ENCODE measurements at places on chromosomes 4 and X.

- no peak for DNase-seq
Observed at GRCh38 chr4:1082215-1083182, 30.9 kb downstream of the RNF212 start.

DNA sequence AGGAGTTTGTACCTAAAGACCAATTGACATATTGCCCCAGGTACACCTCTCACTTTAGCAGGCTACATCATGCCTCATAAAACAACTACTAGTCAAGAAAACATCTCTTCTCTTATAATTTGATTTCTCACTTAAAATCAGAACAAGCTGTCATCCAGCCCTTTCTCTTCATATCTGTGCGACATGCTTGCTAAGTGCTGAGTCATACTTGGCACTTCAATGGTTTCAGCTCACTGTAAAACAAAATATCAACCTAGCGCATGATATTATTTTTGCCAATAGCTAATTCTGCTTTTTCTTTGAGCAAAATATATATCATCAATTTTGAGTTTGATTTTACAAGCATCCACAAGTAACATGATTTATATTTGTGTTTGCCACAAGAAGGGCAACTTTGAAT, 27.9 kb upstream of the FUNDC1 start:
- DNase-seq, result no peak

- no peak for DNase-seq
Observed at GRCh38 chr4:48931459-48931858, 24.9 kb upstream of the OCIAD2 start.

GRCh38 chr4:28488021-28488420, 1627.4 kb downstream of the STIM2 start:
- no peak for DNase-seq
